ENCODE measurements at places on chromosomes 13 and 19.

- DNase-seq, result peak; percentile 58
Observed at GRCh38 chr13:110758195-110758805, 44.8 kb downstream of the ING1 start.

- no peak for DNase-seq
Observed at GRCh38 chr13:107065036-107065435, 497.1 kb upstream of the ARGLU1 start.

GRCh38 chr13:46632176-46632575 lies 79.2 kb downstream of the LRCH1 start:
- DNase-seq, result no peak

DNA sequence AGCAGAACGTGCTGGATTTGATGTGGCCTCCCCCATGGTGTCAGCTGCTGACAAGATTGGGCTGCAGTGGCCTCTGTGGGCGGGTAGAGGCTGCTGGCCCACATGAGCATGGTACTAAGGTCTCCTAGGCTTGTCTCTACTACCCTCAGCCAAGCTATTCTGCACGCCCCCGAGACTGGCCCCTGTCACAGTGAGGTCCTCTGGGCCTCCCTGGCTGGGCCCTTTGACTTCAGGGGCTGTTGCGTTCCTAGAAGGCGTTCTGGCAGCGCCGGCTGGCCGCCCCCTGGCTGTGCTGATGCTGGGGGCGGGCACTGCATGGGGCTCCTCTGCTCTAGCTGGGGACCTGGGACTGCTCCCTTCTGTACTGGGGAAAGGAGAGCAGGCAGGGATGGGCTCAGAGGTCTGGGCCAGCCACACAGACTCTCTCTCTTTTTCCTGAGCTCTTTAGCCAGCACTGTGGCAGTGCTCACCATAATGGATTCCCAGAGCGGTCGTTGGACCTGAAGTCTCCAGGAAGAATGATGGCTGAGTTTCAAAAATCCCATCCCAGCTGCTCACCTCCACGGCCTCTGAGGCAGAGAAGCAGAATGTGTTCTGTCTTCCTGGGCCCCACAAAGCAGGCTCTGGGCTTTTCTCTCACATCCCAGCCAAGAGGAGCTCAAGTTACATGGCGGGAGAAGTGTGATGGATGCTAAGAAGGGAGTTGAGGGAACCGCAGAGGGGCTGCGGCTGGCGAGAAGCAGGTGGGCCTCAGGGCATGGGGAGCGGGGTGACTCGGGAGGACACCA lies 32.3 kb downstream of the TSSK6 start:
- no peak for DNase-seq

DNA sequence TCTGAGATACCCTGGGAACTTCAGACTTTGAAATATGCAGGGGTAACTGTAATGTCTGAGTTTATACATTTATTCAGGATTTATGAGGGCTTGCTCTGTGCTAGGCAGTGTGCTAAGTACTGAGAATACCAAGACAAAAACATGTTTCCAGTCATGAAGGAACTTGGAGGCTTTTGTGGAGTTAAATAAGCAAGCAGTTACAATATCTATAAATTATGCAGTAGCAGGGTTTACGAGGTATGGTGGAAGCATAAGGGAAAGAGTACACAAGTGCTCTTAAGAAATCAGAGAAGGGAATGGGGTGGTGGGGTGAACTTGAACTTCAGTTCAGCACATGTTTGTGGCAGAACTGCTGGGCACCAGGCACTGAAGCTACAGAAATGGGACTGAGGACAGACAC lies 28.0 kb downstream of the MAB21L1 start:
- no peak for DNase-seq

GRCh38 chr13:21060338-21061028 lies 903 bp downstream of the LATS2 start:
- DNase-seq, result peak; percentile 60

- DNase-seq, result no peak
Observed at GRCh38 chr13:91699863-91700262, 301.4 kb downstream of the GPC5 start.

GRCh38 chr13:27211771-27212364 lies 39.5 kb upstream of the RPL21 start:
- peak; percentile 82 for DNase-seq

DNA sequence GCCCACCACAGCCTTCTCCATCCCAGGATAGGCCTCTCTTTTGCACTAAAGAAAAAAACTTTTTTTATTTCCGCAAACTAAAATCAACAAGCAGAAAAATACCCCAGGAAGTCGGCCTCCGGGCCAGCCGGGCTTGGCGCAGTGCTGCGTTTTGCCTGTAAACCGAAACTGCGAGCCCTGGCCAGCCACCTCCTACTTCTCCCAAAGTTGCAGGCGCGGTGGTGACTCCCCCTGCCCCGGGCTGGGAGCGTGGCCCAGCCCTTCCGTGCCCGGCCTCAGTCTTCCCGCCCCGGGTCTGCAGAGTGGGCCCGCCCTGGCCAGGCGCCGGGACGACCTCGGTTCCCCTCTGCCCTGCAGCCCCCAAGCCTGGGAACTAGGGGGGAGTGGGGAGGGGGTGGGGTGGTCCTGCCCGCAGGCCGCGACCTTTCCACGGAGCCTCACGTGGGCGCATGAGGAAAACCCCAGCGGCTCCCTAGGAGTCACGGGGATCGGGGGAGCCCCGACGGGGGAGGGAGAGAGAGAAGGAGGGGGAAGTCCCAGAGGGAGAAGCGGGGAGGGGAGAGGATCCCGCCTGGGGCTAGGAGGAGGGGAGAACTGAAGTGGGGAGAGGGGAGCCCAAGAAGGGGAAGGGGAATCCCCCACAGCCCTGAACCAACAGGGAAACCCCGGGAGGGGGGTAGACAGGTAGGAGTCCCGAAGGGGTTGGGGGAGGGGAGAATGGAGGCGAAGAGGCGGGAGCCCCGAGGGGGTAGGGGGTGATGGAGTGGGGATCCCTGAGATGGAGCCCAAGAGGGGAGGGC lies 3.0 kb downstream of the GADD45B start:
- DNase-seq, result peak; percentile 87

- no peak for DNase-seq
Observed at GRCh38 chr13:113584870-113585671, 518 bp downstream of the TFDP1 start.

DNA sequence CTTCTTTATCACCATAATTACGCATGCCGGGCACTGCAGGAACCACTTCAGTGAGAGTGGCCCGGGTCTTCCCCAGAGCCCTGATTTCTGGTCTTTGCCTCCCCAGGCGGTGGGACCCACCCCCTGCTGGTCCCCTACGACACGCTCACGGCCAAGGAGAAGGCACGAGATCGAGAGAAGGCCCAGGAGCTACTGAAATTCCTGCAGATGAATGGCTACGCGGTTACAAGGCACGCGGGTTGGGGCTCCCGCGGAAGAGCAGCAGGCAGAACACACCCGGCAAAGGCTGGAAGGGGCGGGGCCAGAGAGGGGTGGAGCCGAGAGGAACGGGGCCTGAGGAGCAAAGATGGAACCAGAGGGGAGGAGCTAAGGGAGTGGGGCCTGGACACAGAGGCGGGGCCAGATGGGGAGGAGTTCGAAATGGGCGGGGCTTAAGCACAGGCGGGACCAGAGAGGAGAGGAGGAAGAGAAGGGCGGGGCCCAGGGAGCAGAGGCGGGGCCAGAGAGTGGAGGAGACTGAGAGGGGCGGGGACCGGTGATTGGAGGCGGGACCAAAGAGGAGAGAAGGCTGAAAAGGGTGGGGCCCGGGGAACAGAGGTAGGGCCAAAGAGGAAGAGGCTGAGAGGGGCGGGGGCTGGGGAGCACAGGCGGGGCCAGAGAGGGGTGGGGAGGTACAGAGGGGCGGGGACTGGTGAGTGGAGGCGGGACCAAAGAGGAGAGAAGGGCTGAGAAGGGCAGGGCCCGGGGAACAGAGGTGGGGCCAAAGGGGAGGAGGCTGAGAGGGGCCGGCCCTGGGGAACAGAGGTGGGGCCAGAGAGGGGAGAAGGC lies 73.4 kb downstream of the RYR1 start:
- DNase-seq, result peak; percentile 60

GRCh38 chr13:20911037-20911436 lies 8.5 kb upstream of the XPO4 start:
- DNase-seq, result no peak

DNA sequence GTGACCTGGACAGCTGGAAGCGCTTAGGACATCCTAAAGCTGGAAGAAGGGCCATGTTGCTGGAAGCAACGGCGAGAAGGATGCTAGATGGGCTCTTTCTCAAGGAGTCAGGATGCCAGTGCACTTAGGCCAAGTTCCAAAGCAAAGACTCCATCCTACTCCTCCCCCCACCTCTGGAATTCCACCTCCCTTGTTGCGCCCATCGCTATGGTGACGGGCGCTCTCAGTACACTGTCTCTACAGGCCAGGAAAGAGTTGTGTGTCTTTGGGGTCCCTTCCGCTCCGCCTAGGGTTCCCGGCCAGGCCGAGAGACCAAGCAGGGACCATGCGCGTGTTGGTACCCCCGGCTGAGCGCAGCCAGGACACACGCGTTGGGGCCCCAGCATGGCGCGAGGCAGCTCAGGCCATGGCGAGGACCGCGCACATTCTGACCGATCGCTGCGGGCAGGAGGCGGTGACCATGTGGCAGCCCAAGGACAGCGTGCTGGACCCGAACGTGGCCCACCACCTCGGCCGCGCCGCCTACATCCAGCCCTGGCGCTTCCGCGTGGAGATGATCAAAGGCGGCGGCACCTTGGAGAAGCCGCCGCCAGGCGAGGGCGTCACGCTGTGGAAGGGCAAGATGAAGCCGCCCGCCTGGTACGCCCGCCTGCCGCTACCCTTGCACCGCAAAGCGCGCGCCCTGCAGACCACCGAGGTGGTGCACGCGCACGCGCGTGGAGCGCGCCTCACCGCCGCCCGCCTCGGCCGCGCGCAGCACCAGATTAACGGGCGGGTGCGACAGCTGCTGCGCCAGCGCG lies 31.0 kb upstream of the SLC1A6 start:
- no peak for DNase-seq

DNA sequence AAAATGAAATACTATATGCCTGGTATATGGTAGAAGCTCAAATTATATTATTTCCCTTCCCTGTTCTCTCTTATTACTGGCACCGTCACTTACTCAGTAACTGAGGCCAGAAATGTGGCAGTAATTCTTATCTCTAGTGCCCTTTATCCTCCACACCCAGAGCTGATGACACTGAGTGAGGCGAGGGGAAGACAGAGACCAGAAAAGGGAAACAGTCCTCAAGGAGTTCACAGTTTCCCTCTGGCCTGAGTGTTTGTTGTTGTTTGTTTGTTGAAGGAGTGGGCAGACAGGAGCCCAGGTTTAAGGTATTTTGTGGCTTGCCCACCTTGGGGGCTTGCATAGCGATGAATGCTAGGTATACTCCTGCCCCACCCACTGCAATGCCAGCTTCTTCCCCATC lies 101.5 kb upstream of the FNDC3A start:
- no peak for DNase-seq

GRCh38 chr19:47228937-47229675 lies 1.9 kb downstream of the BBC3 start:
- DNase-seq, result peak; percentile 33

- no peak for DNase-seq
Observed at GRCh38 chr19:3537101-3537437, 1.9 kb upstream of the TEKTIP1 start.

DNA sequence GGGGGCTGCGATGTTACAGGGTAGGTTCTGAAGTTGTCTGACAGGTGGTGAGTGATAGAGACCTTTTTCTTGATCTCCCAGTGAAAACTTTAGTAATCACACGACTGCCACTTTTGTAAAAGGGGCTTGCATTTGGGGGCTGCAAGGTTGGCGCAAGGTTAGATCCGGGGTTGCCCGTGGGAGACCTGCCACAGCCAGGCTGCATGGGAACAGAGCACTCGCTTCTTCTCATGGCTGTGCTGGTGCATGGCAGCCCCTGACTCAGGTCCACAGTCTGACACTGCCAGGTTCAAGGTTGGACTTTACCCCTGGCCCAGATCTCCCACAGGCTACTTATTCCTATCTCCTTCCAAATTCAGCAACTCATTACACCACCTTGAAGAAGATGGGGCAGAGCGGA lies 1190.4 kb downstream of the UQCRFS1 start:
- no peak for DNase-seq

DNA sequence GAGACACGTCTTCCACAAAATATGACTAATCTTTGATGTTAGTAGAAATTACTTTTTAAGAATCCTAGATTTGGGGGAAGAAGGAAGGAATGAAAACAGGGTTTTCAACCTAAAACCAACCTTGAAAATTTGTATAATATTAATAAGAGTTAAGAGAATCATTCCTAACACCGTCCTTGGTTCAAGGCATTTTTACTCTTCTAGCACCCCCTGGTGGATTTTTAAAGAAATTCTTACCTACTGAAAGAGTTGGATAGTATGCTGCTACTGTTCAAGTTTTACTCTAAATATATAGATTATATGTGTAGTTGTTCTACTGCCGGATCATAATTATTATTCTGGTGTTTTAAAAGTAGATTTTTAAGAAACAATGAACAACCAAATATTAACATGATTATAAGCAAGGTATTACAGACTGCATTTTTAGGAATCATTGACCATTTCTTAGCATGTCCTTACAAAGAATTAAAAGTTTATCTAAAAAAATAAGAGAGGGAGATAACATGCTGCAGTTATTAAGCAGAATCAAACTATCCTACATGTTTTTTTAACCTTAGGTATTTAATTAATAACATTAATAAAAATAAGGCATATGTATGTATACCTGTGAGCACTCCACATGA lies 7.4 kb upstream of the SLITRK6 start:
- DNase-seq, result peak; percentile 67

DNA sequence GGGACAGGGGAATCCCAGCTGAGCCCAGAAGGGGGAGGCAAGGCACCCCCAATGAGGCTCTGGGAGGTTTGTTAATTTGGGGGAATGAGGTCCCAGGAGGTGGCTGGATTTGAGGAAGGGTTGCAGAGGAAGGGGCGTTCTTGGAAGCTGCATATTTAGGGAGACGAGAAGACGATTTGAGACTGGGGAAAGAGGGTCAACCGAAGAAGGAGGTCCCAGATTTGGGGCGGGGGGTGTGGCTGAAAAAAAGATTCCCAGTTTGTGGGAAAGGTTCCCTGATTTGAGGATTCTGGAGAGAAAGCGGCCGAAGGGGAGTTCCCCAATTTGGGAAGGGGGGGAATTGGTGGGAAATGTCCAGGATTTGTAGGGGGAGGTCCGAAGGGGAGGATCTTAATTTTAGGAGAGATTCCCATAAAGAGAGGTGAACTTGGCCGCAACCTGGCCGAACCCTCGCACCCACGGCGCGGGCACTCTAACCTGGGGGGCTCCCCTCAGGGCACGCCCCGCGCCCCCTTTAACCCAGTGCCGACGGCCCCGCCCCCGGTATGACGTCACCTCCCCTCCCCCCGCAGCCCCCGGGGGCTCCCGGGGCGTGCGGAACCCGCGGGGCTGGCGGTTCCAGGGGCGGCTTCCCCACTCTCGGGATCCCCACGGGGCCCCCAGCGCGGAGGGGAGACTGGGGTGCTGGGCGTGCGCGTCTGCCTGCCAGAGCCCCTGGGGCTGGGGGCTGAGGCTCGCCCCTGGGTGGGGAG lies 1.2 kb downstream of the PTPRS start:
- DNase-seq, result no peak
